ENCODE measurements at places on chromosomes 13 and 19. TPM values are rescaled to one million over a fixed set of nuclear protein-coding genes. Genes with fewer than 3 reads are reported as not detected.

LMTK3 gene
- not detected for total RNA-seq

ZNF556 gene
- total RNA-seq = not detected

CEACAM21 gene
- 2.7 TPM for total RNA-seq

IZUMO4 gene
- total RNA-seq = 1.1 TPM

GRK1 gene
- total RNA-seq = not detected

DNA sequence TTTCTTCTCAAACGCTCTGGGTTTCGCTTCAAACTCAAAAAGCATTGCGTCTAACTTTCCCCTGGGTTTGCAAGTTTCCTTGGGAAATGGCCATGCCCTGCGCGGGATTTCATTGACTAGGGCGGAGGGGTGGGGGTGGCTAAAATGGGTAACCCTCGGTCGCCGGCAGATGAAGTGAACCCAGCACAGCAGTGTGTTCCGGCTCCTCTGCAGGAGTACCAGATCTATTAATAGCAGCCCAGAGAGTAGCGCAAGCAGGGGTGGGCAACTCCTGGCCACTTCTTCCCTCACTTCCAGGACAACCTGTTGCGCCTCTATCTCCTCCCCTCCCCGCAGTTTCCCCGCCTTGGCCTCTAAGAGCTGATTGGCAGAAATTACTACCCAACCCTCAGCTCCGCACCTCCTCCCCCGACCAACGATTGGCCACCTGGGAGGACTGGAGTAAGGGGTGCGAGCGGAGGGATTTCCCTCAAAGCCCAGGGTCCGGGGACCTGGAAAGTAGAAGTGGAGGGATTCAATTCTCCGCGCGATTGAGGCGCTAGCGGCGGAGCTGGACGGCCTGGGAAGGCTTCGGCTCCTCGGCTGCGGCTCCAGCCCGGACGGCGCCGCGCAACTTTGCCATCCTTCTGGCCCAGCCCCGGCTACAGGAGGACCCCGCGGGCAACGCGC is at the start of gene FREM2:
Gene FREM2, plus strand, starts transcription at position 501 of the 669 bp plus-strand sequence. CDS start 268 bp downstream, outside the sequence.
- DNase-seq = no peak
- H3K27me3 ChIP-seq = peaks cover 24% of the 10 kb centered on the region
- peak within 1 kb of the TSS; percentile 28 for H3K4me3 ChIP-seq
- no peaks in the 10 kb centered on the region for H3K36me3 ChIP-seq

- no peaks in the 10 kb centered on the region for H3K4me1 ChIP-seq
- H3K4me3 ChIP-seq = no peak overlapping the region
- no peak for DNase-seq
- no peaks in the 10 kb centered on the region for H3K27me3 ChIP-seq
These were observed 97.0 kb upstream of the RNF113B start for GRCh38 chr13:98273824-98274742.

GRCh38 chr13:42571895-42572294 is 2.1 kb upstream of the TNFSF11 start:
- no peaks in the 10 kb centered on the region for H3K36me3 ChIP-seq
- H3K27me3 ChIP-seq = peaks cover 53% of the 10 kb centered on the region
- no peak overlapping the region for H3K27ac ChIP-seq
- no peaks in the 10 kb centered on the region for H3K4me1 ChIP-seq
- no peak overlapping the region for H3K4me3 ChIP-seq

GRCh38 chr19:5380215-5380919 is 39.8 kb upstream of the PTPRS start:
- H3K4me3 ChIP-seq = no peak overlapping the region
- H3K4me1 ChIP-seq = no peaks in the 10 kb centered on the region
- no peaks in the 10 kb centered on the region for H3K36me3 ChIP-seq
- DNase-seq = no peak
- H3K27me3 ChIP-seq = no peaks in the 10 kb centered on the region
- no peak overlapping the region for H3K27ac ChIP-seq

DNA sequence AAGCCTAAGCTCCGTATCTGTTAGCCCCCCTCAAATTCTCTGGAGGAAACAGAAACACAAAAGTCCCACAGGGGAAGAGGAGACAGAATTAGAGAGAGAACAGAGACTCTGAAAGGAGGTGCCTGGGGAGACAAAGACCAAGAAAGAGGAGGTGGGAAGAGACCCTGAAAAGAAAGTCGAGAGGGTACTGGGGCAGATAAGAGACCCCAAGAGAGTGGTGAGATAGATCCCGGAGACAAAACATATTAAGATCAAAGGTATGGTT is 915 bp upstream of the GRWD1 start:
- peaks cover 17% of the 10 kb centered on the region for H3K4me1 ChIP-seq
- DNase-seq = no peak
- no peak overlapping the region for H3K27ac ChIP-seq
- peak overlapping the region; percentile 86 for H3K4me3 ChIP-seq
- peaks cover 19% of the 10 kb centered on the region for H3K27me3 ChIP-seq

DNA sequence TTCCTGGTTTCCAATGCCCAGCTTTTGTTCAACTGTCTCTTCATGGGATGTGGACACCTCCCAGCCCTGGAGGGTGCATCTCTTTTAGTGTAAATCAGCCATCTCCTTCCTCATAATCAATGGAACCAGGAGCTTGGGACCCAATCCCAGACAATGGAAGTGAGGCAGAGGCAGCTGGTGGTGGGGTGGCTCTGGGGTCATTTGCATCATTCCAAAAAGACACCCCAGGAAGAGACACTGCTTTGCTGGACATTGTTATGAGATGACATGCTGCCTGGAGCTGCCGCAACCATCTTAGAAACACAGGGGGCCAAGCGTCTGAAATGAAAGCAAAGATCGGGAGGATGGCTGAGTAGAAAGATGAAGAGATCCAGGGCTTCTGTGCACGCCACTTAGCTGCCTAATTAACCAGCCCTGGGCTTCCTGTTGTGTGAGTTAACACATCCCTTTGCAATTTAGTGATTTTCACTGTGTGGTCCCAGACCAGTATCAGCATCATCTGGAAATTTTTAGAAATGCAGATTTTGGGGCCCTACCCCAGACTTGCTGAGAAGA is 36.1 kb downstream of the IRS2 start:
- DNase-seq = no peak
- H3K4me3 ChIP-seq = no peak overlapping the region
- no peaks in the 10 kb centered on the region for H3K27me3 ChIP-seq
- H3K4me1 ChIP-seq = no peaks in the 10 kb centered on the region

DNA sequence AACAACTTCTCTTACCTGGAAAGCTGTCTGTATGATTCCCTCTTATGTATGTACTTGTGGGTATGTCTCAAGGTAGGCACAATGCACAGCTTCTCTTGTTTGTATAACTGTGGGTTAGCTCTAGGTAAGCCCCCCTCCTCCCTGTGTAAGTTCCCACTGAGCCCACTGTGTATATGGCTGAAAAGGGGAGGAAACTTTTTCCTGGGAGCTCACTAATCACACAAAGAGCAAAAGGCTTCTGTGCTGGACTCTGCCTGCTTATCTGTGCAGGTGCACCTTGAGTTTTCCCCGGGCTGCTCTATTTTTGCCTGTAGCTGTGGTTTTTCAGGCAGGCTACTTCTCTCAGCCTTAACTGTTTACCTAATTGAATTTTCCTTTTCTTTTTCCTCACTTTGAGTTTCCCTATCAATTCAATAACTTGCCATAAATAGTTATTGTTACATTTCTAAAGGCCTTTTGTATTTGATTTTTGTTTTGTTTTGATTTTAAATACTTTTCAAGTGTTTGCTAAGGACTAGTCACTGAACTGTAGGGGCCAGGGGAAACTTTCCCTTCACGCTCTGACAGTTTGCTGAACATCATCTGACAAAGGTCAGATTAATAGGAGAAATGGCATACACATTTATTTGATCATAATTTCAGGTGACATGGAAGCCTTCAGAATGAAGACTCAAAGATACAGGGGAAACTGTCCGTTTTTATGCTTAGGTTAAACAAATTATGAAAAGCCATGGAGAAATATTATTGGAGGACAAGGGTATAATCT is 423.5 kb upstream of the ATXN8OS start:
- no peak overlapping the region for H3K4me3 ChIP-seq
- no peaks in the 10 kb centered on the region for H3K36me3 ChIP-seq
- DNase-seq = no peak
- H3K4me1 ChIP-seq = no peaks in the 10 kb centered on the region
- H3K27ac ChIP-seq = no peak overlapping the region
- no peaks in the 10 kb centered on the region for H3K27me3 ChIP-seq

GRCh38 chr19:49546825-49547565 is 19.2 kb downstream of the RCN3 start:
- DNase-seq = peak; percentile 90
- H3K36me3 ChIP-seq = no peaks in the 10 kb centered on the region
- no peak overlapping the region for H3K27ac ChIP-seq
- H3K27me3 ChIP-seq = no peaks in the 10 kb centered on the region

- H3K27ac ChIP-seq = no peak overlapping the region
- H3K4me1 ChIP-seq = no peaks in the 10 kb centered on the region
- no peaks in the 10 kb centered on the region for H3K27me3 ChIP-seq
These were observed 625.2 kb upstream of the PCDH20 start for GRCh38 chr13:62040806-62041205.

DNA sequence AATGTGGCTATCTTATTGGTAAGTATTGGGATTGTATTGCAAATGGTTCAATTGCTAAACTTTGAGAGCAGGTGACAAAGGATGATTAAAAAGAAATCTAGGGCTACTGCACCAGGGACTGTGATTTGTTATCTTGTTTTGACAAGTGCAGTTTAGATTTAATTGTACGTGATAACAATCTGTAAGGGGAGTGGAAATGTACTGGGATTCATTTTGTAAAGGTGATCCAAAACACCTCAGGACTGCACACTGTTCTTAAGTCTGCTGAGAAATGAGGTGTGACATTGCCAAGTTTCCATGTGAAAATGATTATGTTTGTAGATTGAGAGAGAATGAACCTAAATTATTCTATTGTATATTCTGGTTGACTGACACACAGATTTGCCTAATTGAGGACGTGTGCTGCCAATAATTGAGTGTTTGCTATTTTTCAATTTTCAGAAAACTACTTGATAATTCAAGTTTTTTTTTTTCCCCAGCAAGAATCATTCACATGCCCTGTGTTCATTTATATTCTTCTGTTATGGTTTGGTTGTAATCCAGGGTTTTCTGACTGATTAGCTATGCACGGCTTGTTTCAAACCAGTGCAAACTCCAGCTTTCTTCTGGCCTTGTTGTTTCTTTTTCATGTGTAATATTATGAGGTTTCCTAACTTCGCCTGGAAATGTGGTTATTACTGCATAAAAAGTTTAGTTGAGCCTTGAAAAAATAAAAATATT is 308.0 kb downstream of the OLFM4 start:
- no peak overlapping the region for H3K4me3 ChIP-seq
- H3K27ac ChIP-seq = no peak overlapping the region
- H3K4me1 ChIP-seq = no peaks in the 10 kb centered on the region
- DNase-seq = no peak
- no peaks in the 10 kb centered on the region for H3K27me3 ChIP-seq
- H3K36me3 ChIP-seq = no peaks in the 10 kb centered on the region

DNA sequence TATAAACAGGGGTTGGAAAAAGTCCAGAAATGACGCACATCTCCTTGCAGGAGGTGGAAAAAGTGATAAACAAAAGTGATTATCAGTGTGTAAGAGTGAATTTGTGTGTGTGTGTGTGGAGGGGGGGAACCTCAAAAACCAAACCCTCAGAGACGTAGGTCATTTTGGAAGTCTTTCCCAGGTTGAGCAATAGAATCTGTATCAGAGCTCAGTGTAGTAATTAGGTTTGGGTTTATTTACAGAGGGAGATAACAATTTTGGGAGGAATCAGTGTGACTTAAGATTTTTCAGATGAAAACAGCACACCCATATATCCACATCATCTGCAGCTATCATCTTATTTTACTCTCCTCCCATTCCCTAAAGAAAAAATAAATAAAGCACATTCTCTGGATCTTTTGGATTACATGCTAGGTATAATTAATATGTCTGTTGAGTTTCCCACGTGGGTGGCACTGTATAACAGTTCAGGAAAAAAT is 406.4 kb downstream of the FGF9 start:
- H3K36me3 ChIP-seq = no peaks in the 10 kb centered on the region
- no peaks in the 10 kb centered on the region for H3K27me3 ChIP-seq
- no peaks in the 10 kb centered on the region for H3K4me1 ChIP-seq
- no peak overlapping the region for H3K4me3 ChIP-seq

GRCh38 chr13:97192166-97192565 is 30.0 kb upstream of the MBNL2 start:
- no peak overlapping the region for H3K27ac ChIP-seq
- H3K27me3 ChIP-seq = no peaks in the 10 kb centered on the region
- no peak overlapping the region for H3K4me3 ChIP-seq
- peaks cover 22% of the 10 kb centered on the region for H3K4me1 ChIP-seq

- DNase-seq = peak; percentile 80
- H3K27ac ChIP-seq = no peak overlapping the region
- H3K4me1 ChIP-seq = peaks cover 11% of the 10 kb centered on the region
- H3K27me3 ChIP-seq = no peaks in the 10 kb centered on the region
- peaks cover 4% of the 10 kb centered on the region for H3K36me3 ChIP-seq
- peak overlapping the region; percentile 24 for H3K4me3 ChIP-seq
These were observed 9.4 kb downstream of the OCEL1 start for GRCh38 chr19:17235300-17235970.

DNA sequence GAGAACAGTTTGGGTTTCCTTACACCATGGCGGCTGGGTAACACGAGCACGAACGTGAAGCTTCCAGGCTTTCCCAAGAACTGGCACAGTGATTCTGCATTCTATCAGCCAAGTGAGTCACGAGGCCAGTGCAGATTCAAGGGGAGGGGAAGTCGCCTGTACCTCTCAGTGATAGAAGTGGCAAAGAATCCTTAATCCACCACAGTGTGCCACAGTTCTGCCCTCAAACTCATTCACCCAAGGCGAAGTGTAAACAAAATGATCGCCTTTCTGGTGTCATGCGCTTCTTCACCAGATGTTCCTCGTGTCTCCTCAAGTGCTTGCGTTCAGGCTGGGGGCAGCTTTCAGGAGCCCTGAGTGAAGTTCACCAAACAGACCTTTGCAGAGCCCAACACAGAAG is 24.9 kb upstream of the AMER2 start:
- H3K27ac ChIP-seq = no peak overlapping the region
- H3K4me3 ChIP-seq = no peak overlapping the region
- DNase-seq = no peak

GRCh38 chr19:50402544-50403301 is 16.0 kb upstream of the SPIB start:
- no peak for DNase-seq
- H3K4me3 ChIP-seq = no peak overlapping the region
- peaks cover 2% of the 10 kb centered on the region for H3K36me3 ChIP-seq
- H3K27ac ChIP-seq = no peak overlapping the region

DNA sequence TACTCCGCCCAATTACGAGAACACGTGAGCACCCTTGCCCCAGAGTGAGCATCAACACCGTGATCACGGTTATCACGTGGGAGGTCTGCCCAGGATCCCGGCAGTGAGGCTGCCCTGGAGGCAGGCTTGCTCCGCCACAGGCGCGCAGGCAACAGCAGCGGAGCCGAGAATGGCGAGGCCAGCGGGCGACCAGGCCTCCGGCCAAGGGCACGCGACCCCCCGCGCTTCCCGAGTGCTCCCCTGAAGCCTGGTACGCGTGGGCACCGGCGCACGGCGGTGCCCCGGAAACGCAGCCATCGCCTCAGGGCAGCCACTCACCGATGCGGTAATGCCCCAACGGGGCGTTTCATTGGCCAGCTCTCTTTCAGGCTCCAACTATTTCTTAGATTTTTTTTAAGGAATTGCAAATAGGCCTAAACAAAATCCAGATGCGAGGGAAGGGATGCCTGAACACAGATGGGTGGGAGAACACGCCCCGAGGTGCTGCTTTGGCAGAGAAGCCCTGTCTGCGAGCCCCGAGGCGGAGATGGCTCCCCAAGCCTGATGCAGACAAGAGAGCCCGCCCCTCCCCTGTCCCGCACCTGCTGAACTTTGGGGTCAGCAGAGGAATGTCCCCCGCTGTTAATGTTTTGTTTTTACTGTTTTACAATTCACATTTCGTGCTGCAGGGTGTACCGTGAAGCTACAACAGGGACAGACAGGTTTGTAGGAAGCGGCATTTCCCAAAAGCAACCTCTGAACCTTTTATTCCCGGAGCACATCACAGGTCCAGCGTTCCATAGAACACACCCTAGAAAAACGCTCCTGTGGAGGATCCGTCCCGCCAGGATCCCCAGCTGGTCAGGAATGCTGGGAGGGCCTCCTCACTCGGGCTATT is 132.7 kb downstream of the ZDHHC20 start:
- peak; percentile 3 for DNase-seq
- no peak overlapping the region for H3K4me3 ChIP-seq
- no peak overlapping the region for H3K27ac ChIP-seq
